ENCODE measurements at places on chromosomes 7 and 10.
A peak's percentile ranks its signal among the peaks of the same experiment; 100 is the strongest.

GRCh38 chr10:63007112-63007511 lies 126.0 kb upstream of the NRBF2 start:
- no peak for DNase-seq

DNA sequence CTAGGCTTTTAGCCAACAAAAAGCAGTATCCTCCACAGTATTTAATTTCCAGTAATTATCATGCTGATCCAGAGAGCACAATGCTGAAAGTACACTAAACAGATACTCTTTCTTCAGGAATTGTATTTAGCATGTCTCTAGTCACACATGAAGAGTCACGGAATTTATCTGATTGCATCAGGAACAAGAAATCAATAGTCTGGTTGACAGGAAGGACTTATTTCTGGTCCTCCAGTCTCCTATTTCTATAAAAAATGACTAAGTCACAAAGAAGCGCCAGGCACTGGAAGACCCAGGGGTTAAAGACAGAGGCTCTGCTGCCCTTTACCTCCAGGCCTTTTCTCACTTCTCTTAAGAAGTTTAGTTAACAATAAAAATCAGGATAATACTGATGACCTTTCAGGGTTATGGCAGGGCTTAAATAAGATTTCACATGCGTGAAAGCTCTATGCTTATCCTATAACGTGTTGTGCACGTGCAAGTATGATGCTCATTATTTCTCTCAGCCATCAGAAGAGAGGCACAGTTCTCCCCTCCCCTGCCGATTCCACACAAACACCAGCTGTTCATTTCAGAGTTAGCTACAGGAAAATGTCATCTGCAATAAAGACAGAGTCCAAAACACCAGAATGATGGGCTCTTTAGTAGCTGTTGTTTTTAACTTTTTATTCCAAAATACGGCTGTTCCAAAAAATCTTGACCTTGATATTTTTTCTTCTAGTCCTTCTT lies 36.9 kb downstream of the SLC26A4 start:
- no peak for DNase-seq

- no peak for DNase-seq
Measured at GRCh38 chr7:73644688-73645286, 20.5 kb upstream of the MLXIPL start.

GRCh38 chr10:119301397-119301796 lies 94.0 kb downstream of the GRK5 start:
- peak; percentile 76 for DNase-seq

DNA sequence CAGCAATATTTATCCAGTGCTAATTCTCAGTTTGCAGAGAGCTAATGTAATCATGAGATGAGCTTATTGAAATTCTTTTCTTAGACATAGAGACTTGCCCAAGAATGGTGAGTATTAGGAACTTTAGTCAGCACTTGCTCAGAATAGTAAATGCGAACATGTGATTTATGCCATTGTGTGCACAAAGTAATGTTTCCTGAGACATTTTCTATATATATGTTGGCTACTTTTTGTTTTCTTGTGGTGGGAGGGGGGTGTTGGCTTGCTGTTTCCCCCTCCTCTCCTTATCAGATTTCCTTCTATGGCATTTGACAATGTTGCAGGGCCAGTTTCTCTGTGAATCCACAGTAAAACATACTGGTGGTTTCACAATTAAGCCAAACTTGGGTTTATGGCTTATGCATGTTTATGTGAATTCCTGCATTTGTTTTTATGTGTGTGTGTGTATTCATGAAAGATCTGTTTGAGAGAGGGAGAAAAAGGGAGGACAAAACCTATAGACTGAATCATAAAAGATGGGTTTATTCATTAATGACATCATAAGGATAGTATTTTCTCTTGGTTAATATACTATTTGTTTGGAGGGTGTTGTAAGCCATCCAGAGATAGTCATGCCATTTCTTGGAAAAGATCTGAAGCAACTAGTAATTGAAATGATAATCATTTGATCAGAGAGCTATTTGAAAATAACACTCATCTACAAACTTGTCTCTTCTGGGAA lies 36.3 kb downstream of the ARID5B start:
- no peak for DNase-seq

DNA sequence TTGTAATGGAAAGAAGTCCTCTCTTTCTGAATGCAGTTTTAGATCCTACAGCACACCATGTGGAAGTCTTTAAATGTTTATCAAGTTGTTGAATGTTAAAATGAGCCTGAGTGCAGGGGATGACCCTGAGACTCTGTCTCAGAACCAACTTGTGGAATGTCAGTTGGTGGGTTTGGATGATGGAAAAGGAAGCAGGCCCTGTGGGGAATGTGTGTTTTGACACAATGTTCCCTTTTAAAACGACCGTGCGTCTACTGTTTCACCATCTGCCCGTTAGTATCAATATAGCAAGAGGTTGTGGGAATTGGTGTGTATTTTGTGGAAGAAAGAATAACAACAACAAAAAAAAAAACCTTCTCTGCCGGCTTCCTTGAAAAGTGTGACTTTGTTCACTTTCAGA lies 8.3 kb downstream of the DYNC1I1 start:
- DNase-seq = no peak

DNA sequence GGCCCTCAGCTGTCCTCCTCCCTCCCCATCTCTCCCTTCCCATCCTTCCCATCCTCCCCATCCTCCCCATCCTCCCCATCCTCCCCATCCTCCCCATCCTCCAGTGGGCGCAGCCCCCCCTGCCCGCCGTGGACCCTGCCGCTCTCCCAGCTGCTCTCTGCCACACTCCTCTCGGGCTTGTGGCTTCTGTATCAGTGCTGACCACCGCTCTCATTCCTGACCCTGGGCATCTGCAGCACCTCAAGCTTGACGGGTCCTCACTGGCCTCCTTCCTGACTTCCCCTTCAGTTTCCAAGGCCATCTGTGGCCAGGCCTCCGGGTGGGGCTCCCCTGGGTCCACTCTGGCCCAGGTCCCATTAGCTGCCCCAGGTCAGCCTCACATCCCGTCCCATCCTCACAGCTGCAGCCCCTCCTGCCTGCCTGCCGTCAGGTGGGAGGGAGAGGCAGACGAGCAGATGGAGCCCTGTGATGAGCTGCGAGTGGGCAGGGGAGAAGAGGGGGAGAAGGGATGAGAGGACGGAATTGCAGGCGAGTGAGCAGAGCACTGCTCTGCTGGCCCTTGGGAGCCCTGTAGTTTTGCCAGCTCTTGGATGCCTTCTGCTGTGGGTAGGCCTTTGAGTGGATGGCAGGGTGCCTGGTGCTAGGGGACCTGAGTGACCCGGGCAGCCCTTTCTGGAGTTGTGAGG lies 35.7 kb downstream of the LHPP start:
- no peak for DNase-seq

DNA sequence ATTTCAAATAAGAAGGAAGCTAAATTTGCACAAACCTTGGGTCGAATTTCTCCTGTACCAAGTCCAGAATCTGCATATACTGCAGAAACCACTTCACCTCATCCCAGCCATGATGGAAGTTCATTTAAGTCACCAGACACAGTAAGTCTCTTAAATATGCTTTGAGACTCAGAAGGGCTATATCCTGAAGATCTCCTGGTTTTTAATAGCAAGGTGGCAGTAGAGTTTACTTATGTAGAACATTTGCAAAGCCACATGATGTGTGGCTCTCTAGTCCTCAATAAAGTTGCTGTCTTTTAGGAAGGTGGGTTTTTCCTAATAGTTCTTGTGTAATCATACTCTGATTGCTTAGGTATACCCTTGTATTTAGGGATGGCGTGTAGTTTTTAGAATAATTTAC lies 8.7 kb downstream of the DBF4 start:
- no peak for DNase-seq

DNA sequence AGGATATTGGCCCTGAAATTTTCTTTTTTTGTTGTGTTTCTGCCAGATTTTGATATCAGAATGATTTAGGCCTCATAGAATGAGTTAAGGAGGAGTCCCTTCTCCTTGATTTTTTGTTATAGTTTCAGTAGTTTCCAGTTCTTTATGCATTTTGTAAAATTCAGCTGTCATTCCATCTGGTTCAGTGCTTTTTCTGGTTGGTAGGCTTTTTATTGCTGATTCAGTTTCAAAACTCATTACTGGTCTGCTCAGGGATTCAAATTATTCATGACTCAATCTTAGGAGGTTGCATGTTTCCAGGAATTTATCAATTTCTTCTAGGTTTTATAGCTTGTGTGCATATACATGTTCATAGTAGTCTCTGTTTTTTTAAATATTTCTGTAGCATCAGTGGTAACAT lies 10.1 kb upstream of the TMEM196 start:
- no peak for DNase-seq

GRCh38 chr10:92886334-92886961 lies 38.1 kb downstream of the EXOC6 start:
- no peak for DNase-seq

DNA sequence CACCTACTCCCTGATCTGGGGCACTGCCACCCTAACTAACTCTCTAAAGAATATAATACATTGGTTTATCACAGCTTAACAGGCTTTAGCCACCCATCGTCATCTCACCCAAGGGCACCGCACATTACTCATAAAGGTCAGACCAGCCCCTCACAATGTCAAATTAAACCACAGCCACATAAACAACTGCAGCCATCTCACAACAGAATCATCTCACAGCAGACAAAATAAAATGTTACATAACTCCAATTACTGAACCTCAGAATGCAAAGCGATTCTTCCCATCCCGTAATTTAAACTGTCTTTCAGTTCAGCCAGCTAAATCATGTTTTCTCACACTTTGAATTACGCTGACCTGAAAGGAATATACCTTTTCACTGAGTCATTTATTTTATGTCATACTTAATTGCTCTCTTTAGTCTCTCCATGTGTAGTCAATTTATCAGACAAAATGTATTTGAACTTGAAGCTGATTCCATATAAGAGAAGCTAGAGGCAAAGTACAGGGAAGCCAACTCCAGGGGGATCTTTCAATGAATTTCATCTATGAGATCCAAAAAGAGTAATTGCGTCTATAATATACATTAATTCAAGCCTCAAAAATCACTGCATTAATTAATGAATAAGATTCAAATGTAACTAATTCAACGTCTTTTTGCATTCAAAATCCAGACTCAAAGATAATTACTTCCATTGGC lies 96.9 kb upstream of the NEBL start:
- DNase-seq = no peak

GRCh38 chr10:71801361-71801760 lies 28.0 kb upstream of the VSIR start:
- DNase-seq = no peak

DNA sequence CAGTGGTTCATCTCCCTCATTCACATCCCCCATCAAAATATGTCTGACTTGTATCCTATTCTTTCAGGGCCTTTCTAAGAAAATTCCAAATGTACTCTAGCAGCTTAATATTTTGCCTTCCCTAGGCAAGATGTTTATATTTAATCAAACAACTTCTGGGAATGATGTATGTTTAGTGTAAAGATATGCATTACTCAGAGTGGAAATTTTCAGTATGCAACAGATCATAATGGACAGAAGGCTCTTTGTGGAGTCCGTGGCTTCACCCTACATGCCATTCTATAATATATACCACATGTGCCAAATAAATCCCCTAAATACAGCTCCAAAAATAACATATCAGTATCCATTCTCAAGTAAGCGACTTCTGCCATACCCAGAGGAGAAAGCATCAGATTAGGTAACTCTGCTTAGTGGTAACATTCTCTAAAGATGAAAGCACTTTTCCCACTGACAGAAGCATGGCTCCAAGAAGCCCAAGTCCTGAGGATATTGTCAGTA lies 316.6 kb downstream of the KCNMA1 start:
- no peak for DNase-seq

GRCh38 chr7:68682910-68683309 lies 915.4 kb upstream of the AUTS2 start:
- no peak for DNase-seq

DNA sequence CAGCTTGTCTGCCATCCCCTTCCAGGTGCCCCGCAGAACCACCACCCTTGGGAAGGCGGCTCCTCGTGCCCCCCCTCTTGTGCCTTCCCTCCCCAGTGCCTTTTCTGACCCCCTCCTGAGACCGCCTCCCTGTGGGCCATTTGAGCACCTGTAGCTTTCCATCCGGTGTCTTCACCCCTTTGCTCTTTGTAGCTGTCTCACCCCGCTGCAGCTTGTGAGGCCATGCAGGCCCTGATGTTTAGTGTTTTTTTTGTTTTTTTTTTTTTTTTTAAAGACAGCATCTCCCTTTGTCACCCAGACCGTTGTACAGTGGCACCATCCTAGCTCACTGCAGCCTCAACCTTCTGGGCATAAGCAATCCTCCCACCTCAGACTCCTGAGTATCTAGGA lies 52.5 kb downstream of the CUX1 start:
- no peak for DNase-seq

- no peak for DNase-seq
Measured at GRCh38 chr7:150748376-150748775, 11.2 kb downstream of the GIMAP5 start.

DNA sequence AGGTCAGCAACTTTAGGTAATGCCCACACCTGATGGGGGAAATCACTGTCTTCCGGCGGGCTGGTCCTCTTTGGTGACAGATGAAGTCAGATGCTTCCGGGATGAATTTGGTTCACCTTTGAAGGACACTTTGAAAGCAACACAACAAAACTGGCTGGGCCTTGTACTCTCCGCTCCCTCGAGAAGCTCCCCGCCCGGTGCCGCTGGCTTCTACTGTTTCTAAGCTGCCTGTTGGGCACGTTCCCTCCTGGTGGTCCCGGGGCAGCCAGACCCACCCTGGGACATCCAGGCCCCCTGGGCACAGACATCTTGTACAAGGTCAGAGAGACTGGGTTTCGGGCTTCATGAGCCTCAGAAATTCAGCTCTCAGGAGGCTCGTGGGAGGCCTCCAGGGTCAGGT lies 452.3 kb downstream of the DNAJB6 start:
- DNase-seq = no peak

DNA sequence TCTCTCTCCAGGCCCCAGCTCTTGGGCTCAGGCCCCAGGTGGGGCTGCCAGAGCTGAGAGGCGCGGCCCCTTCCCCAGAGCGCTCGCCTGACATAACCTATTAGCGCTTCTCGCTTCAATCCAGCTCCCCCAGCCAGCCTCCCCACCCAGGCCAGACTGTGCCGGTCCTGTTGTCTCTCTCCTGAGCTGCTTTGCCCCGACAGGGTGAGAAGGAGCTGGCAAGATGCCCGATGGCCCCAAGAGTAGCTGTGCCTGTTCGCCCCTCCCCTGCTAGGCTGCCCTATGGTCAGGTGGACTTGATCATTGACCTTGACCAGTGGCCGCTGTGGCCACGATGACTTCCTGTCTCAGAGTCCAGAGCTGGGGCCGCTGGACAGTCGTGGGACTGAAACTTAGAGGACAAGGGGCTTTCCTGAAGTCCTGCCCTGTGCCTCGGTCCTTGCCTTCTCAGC lies 9.1 kb downstream of the TMEM270 start:
- DNase-seq = no peak

- no peak for DNase-seq
Measured at GRCh38 chr10:82242778-82243177, 367.8 kb downstream of the NRG3 start.

GRCh38 chr10:11448190-11448544 lies 163.3 kb downstream of the USP6NL start:
- DNase-seq = no peak

GRCh38 chr7:4645246-4645645 lies 36.8 kb upstream of the FOXK1 start:
- DNase-seq = no peak
